ENCODE measurements at places on chromosomes 2 and 18.

DNA sequence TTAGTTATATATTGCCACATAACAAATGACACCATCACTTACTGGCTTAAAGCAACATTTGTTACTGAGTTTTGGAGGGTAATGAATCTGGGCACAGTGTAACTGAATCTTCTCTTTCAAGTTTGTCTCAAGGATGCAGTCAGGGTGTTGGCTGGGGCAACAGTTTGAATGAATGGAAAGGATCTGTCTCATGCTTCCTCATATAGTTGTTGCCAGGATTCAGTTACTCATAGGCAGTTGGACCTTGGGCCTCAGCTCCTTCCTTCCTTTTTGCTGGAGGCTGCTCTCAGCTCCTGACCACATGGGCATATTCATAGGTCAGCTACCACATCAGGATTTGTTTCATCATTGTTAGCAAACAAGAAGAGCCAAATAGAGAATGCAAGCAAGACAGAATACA lies 466.1 kb upstream of the MC4R start:
- DNase-seq = no peak

- no peak for DNase-seq
These were observed 353.9 kb downstream of the CDH2 start for GRCh38 chr18:27823053-27823452.

GRCh38 chr2:28981016-28981441 lies at the start of gene TOGARAM2:
TOGARAM2 (plus strand) TSS chr2:28981298; CDS start chr2:28994835, 13,537 bp downstream.
- no peak for DNase-seq

- no peak for DNase-seq
These were observed 1135.1 kb upstream of the CRIM1 start for GRCh38 chr2:35220461-35220860.

DNA sequence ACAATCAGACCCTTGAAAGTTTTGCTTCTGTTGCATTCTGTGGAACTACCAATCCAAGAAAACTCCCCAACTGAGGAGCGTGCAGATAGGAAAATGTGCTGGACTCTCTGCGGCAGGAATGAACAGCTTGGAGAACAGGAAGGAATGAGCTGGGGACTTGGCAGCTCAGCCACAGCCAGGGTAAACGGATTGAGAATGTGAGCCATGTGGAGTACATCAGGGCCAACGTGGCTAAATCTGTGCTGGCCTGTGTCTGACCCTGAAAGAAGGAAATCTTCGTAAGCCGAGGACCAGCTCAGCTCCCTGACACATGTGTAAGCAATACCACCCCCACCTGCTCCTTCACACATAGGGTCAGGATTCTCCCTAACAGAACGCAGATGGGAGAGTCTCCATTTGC lies 1023.7 kb downstream of the BCL11A start:
- no peak for DNase-seq

DNA sequence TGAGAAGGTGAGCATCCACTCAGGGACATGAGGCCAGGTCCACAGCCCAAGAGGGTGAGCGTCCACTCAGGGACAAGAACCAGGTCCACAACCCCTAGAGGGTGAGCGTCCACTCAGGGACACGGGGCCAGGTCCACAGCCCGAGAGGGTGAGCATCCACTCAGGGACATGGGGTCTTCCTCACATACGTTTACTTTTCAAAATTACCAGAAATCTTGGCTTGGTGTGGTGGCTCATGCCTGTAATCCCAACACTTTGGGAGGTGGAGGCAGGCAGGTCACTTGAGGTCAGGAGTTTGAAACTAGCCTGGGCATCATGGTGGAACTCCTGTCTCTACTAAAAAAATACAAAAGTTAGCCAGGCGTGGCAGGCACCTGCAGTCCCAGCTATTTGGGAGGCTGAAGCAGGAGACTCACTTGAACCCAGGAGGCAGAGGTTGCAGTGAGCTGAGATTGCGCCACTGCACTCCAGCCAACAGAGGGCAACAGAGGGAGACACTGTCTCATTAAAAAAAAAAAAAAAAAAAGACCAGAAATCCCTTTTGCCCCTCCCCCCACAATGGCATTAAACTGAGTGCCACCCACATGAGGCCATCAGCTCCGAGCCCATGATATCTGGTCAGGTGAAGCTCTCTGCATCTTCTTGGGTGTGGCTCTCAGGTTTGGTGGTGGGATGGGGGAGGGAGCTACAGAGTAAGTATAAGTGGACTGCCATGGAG lies 9.0 kb upstream of the MBP start:
- no peak for DNase-seq

All from non-pigmented ciliary epithelial cell (primary cell).